Activated T-cell treated with anti-CD3 and anti-CD28 coated beads for 4 hours (primary cell): ENCODE measurements at places on chromosomes 5 and 9.

DNA sequence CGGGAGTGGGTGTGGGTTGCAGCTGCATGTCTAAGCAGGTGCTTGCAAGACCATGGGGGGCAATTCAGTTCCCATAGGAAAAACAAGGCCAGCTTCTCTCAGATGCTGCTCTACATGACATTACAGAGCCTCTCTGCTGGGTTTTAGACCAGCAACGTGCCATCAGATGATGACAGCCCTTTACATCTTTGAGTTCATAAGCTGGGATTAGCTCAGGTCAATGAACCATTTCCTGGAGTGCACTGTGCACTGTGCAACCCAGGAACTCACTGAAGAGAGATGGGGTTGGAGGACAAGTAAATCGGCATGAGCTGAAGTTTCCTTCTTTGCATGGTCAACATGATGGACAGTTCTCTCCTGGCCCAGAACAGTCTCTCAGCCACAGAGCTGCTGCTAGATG is 160.6 kb downstream of the MARCHF11 start:
- no peak for DNase-seq

DNA sequence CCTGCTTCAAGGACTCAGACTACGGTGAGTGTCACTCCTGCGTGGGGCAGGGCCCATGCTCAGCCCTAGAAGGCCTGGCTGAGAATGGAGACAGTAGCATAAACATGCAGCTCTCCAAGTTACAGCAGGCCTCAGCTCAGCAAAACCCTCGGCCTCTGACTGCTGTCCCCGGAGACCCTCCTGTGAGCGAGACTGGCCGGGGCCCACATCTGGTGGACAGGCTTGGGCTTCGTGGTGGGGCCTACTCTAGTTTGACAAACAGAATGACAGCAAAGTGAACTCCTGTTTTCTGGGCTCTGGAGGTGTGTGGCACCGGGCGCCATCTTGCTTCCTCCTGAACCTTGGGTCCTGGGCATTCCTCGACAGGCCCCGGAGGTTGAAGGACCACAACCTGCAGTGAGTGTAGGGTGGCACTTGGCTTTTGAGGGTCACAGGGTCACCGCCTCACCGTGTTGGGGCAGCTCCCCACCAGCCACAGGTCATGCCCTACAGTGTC is 97.5 kb downstream of the PHF2 start:
- no peak for DNase-seq

GRCh38 chr9:4620057-4620765 is 41.9 kb upstream of the PLPP6 start:
- DNase-seq = no peak

GRCh38 chr5:9604416-9604815 is 25.7 kb downstream of the TAS2R1 start:
- no peak for DNase-seq

DNA sequence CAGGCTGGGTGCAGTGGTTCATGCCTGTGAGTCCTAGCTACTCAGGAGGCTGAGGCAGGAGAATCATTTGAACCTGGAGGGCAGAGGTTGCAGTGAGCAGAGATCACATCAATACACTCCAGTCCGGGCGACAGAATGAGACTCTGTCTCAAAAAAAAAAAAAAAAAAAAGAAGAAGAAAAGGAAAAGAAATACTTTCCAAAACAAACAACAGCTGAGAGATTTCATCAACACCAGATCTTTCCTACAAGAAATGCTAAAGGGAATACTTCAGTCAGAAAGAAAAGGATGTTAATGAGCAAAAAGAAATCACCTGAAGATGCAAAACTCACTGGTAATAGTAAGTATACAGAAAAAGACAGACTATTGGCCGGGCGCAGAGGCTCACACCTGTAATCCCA is 8.4 kb downstream of the CCIN start:
- DNase-seq = no peak

GRCh38 chr9:93119953-93120845 is 13.9 kb downstream of the NINJ1 start:
- DNase-seq = no peak

- DNase-seq = no peak
These were observed 622.6 kb downstream of the PRR16 start for GRCh38 chr5:121086671-121087070.

- no peak for DNase-seq
These were observed 81.4 kb downstream of the USP20 start for GRCh38 chr9:129916707-129917106.

GRCh38 chr9:137688725-137689124 is 69.9 kb downstream of the EHMT1 start:
- no peak for DNase-seq

- DNase-seq = peak; percentile 2
These were observed 102.4 kb downstream of the CDK5RAP2 start for GRCh38 chr9:120477534-120478001.

DNA sequence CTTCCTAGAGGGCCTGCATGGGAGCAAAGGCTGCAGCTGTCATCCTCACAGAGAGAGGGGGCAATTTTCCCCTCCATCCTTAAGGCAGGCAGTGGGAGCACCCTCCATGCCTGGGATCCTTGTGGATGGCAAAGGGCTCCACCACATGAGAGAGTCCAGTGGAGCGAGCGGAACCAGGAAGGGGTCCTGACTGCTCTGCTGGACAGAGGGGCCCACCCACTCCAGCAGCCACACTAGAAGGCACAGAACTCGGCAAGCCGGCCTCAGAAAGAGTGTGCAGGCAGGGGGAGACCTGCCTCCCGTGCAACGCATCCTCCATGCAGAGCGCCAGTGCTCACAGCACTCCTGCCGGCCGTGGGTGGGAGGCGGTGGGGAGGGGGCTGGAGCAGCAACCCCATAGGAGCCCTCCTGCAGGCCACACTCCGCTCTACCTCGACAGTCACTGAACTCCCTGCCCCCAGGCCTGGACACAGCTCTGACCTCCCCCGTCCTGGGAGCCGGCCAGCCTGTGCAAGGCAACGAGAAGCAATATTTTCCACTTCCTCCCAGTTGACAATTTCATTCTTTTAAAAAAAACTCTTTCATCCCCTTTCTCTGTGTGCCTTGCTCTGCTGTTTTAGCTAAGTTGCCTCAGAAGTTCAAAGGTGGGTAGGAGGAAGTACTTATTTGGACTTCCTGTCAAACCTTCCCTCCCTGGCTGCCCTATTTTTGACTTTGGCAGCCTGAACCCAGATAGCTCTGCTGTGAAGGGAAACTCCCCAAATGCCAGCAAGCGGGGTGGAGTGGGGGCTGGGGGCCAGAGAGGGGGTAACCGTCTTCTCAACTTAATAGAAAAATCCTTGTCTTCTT is 5.3 kb upstream of the LCP2 start:
- peak; percentile 62 for DNase-seq

DNA sequence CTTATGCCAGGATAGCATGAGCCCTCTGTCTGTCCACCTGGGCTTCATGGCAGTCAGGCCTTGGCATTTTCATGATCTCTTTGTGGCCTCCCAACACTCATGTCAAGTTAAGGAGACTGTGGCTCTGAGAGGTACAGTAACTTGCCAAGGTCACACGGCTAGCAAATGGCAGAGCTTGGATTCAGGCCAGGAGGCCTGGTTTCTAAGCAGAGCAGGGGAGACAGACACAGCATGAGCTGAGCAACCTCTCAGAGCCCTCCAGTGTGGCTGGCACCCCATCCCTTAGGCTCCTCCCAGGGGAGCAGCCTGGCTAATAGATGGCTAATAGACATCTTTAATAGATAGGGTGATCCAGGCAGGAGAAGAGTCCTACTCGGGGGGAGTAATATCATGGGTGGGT is 4.1 kb downstream of the SYNPO start:
- DNase-seq = no peak

GRCh38 chr9:136777359-136777758 is 13.0 kb upstream of the LCN15 start:
- no peak for DNase-seq

- no peak for DNase-seq
These were observed 311.2 kb downstream of the TRIM32 start for GRCh38 chr9:116998305-116998704.

GRCh38 chr5:137320056-137321045 is 178.8 kb downstream of the SPOCK1 start:
- no peak for DNase-seq

DNA sequence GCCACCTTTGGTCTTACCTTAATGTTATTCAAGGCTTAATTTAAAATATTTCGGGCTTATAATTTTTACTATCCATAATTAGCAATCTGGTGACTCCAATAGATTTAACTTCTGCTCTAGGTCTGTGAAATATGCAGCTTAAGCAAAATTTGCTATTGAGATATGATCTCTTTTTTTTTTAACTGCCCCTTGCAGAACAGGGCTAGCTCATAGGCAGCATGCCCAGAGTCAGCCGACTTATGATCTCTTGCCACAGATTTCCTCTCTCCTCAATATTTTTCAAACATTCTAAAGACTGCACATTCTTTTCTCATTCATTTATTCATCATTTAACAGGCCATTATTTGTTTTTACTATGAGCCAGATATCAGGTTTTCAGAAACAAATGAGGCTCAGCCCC is 4.5 kb downstream of the TTC23L start:
- DNase-seq = no peak

DNA sequence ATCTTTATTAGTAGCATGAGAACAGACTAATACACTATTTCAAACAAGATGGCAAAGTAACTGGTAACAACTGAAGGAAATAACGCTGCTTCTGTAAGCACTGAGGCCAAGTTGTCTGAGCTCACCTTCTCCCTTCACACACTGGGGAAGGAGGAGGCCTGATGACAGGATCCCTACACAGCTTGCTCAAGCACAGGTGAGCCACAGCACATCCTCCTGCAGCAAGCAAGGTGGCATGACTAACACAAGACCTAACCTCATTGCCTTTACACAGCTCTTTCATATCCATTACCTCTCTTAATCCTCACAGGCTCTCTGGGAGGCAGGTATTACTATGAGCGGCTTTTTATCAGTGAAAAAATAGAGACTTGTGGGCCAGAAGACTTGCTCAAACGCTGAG is 83.3 kb downstream of the ARL15 start:
- no peak for DNase-seq

DNA sequence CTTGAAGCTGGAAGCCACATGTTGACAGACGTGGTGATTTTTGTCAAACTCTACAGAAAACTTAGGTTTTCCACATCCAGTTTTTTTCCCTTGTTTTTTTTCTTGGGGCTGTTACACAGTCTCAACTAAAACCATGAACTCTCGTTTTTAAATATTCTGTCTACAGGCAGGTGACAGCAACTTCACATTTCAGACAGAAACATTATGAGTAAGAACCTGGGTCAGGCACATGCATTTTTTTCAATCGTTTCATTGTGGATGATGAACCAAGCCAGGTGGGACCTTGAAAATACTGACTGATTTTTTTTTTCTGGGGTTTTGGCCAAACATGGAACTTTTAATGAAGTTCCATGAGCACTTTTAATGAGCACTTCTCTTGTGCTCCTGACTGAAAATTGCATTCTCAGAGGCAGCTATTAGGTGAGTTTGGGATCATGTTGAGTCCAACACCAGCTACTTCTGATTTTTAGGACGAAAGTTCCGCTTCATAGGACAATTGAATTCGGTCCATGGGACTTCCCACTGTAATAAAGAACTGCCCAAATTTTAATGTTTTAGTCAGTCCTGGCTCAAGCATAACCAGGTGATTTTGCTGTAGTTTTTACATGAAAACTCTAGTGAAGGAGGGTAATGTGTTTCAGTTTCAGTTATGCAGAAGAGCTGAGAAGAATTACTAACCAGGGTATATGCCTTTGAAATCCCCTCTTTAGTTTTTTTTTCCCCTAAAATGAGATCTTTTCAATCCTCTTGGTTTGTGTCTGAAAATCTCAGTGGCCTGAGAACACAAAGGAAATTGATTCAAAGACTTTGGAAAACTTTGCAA is 93.2 kb upstream of the ADAMTS16 start:
- no peak for DNase-seq

DNA sequence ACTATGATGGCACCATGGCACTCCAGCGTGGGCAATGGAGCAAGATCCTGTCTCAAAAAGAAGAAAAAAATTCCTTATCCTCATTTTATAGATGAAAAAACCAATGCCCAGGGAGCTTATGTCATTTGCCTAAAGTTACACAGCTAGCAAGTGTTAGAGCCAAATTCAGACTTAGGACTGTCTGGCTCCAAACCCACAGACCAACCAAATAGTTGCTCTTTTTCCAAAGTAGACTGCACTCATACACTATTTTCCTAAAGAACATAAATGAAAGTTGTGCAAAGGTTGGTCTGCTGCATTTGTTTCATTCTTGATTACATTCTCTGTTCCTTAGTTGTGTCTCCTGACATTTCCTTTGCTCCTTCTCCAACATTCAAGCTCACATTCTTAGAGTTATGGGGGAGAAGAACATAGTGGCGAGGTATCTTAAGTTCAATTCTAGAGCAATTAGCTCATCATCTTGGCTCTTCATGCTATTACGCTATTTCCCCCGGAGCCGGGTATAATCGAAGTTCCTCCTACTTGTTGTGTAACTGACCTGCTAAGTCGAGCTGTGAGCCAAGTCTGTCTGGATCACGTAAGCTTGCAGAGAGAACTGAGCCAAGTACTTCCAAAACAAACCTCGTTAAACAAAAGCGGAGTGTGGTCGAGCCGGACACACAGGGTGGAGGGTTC is 138.3 kb downstream of the RFK start:
- DNase-seq = no peak

GRCh38 chr9:86082870-86083269 is 16.5 kb downstream of the GOLM1 start:
- no peak for DNase-seq

DNA sequence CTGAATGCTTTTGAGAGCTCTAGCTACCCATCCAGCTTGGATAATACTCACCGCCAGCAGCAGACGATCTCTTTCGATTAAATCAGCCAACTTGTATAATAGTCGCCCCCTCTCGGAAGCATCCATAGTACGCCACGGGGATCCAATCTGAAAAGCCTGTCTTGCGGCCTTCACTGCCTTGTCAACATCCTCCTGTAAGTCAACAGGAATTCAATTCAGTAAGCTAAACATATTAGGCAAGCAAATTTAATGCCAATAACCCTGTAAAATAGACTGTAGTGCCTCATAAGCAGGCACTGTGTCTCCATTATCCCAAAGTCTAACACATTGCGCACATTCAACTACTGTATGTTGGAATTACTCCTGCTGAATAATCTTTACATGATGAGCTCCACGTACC is 22.0 kb downstream of the ALDH1A1 start:
- DNase-seq = no peak

GRCh38 chr9:132673355-132673754 is 3.1 kb downstream of the GTF3C4 start:
- no peak for DNase-seq

GRCh38 chr9:94511134-94511954 is 43.5 kb upstream of the PCAT7 start:
- DNase-seq = no peak
